Left lobe of liver (tissue), 2 donors: ENCODE measurements at places on chromosomes 16 and 17. TPM values are rescaled to one million over a fixed set of nuclear protein-coding genes. Genes with fewer than 3 reads are reported as not detected.
A peak's percentile ranks its signal among the peaks of the same experiment; 100 is the strongest.

Gene KRTAP9-8
- total RNA-seq: not detected

Gene MAPT
- 0.83 TPM for total RNA-seq

Gene TPSG1
- total RNA-seq: 0.15 TPM

Gene RNPS1
- 32.1 TPM for total RNA-seq

Gene FBXL20
- total RNA-seq: 9.0 TPM

Gene KRT27
- total RNA-seq: not detected

Gene KRT40
- total RNA-seq: not detected

Gene CLDN7
- 20.5 TPM for total RNA-seq

- DNase-seq: no peak
Observed at GRCh38 chr17:49817993-49818392, 29.5 kb downstream of the KAT7 start.

DNA sequence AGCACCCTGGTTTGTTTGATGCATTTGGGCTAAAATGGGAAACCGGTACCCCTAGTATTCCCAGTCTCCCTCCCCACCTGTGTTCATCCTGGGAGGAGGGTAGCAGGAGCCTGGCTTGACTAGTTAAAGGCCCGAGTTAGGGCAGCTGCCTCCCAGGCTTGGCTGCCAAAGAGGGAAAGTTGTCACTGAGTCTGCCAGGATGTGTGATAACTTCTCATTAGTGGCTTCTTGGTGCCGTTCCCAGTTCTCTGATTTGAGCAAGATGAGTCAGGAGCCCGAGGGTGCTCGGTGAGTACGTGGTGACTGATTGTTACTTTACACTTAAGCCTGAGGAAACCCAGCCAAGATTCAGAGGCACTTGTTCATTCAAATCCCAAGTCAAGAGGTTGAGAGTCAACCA is 2.5 kb downstream of the KRT32 start:
- DNase-seq: no peak

GRCh38 chr16:85448557-85449190 is 164.4 kb upstream of the GSE1 start:
- peak; percentile 83 for DNase-seq

DNA sequence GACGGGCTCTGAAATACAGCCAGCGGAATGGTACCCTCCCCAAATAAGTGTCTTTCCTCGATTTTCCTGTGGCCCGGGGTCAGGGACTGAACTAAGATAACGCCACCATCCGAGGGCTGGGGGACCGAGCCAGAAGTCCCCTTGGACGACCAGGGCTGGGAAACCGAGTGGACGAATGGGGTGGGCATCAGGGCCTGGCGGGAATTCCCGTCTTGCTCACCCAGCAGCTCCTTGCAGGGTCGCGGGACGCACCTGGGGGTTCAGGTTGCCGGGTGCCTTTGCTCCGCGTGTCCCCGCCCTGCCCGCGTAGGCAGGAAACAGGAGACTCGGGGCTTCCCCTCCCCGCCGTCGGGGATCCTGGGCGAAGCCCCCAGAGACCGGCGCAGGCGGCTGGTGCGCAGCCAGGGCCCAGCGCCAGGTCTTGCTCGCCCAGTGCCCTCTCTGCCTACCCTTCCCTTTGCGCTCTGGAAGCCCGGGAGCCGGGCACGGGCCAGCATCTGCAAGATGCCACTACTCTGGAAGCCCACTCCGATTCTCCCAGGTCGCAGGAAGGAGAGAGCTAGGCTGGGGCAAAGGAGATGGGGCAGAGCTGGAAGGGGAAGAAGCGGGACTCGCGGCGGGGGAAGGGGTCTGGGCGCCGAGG is 665 bp upstream of the GRIN2C start:
- no peak for DNase-seq

- no peak for DNase-seq
Observed at GRCh38 chr17:73783945-73784603, 139.8 kb upstream of the SDK2 start.

- no peak for DNase-seq
Observed at GRCh38 chr17:9802294-9802693, 10.9 kb upstream of the DHRS7C start.

DNA sequence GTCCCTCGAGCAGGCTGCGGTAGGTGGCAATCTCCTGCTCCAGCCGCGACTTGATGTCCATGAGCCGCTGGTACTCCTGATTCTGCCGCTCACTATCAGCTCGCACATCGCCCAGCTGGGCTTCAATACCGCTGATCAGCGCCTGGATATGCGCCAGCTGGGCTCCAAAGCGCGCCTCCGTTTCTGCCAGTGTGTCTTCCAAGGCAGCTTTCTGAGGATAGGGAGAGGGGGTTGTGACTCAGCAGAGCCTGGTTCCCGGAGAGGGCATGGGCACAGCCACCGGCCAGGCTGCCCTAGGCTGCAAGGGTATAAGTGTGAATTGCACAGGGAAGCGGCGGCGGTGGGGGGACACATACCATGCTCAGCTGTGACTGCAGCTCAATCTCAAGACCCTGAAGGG is 4.3 kb downstream of the KRT19 start:
- DNase-seq: no peak

GRCh38 chr16:53087101-53087500 is 32.3 kb downstream of the CHD9 start:
- no peak for DNase-seq

DNA sequence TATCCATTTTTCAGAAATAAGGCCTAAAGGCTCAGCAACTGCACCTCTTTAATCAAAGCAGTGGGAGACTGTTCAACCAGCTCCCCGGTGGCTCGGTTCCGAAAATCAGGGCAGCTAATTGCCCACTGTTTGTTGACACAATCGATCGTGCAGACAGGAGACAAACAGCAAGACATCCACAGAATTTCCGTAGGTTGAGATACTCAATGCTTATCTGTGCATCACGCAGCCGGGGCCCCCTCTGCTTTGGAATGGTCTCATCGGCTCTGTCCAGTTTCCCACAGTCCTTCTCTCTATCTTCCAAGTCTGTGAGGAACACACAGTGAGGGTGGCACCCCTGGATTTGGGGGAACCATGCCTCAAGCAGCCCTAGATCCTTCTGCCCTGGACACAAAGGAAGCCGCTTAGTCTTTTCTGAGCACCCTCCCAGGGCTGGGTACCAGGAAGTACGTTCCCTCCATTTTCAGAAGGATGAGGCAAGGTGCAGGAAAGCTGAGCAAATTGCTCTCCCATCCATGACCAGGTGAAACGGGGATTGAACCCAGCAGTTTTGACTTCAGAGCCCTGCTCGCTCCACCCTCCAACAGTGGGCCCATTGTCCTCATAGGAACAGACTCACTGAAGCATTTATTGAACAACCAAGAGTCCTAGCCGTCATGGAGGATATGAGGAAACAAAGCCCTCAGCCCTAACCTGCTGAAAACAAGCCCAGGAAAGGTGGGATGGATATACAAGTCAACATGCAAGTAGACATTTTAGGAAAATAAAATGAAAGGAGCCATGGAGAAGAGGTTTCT is 70.7 kb downstream of the C16orf95 start:
- DNase-seq: no peak

- no peak for DNase-seq
Observed at GRCh38 chr17:7651097-7651664, 455 bp downstream of the ATP1B2 start.

- DNase-seq: no peak
Observed at GRCh38 chr17:82632451-82632850, 15.8 kb downstream of the WDR45B start.

GRCh38 chr17:64978138-64978537 is 58.9 kb upstream of the LRRC37A3 start:
- DNase-seq: peak; percentile 3

GRCh38 chr17:81399481-81400153 is 4.4 kb downstream of the BAHCC1 start:
- no peak for DNase-seq

- DNase-seq: no peak
Observed at GRCh38 chr17:13636951-13637350, 35.2 kb upstream of the HS3ST3A1 start.

DNA sequence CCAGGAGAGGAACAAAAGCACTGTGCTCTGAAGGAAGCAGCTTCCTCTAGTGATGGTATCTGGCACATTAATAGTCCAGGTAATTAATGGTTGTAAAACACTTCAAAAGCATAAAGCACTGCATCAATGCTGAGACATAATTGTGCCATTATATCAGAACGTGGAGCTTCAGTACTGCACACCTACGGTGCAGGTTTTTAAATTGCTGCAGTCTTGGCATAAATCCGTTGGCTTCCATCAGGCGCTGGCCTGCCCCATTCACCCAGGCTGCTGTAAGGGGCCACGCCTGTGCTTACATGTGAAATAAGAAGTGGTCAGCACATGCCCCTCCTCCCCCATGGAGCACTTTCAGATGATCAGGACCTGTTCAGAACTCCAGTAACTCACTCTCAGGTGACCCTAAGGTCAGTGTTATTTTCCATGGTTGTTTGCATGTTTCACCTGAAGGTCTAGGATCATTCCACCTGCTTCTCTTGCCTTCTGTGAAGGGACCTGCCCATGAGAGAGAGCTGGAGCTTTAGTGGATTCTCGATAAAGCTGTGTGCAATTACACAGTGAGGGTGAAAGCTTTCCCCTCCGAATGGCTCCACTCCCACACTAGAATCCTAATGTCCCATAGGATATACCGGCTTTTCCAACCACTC is 345.3 kb downstream of the CA10 start:
- no peak for DNase-seq

GRCh38 chr16:71811261-71811803 is 2.7 kb upstream of the AP1G1 start:
- no peak for DNase-seq

DNA sequence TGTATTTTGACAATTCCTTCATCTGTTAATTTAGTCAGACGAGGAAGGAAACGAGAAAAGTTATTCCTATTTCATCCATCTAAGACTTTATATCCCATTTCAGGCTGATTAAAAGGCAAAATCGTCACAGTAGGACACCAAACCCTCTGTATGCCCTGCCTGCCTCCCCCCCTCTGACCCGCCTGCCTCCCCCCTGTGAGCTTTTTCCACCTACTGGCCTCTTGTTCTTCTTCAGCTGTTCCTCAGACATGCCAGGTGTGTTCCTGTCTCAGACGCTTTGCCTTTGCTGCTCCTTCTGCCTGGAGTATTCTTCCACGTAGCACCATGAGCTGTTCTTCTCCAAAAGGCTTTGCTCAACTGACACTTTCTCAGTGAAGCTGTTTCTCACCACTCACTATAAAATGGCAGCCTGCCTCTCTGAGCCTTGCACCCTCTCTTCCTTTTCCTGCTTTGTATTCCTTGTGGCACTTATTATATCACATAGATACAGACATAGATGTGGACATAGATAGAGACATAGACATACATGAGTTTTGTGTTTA is 723.4 kb downstream of the MAF start:
- no peak for DNase-seq
